Caki2 (cell line): ENCODE measurements at places on chromosomes 16 and 17. TPM values are rescaled to one million over a fixed set of nuclear protein-coding genes. Genes with fewer than 3 reads are reported as not detected.

SMPD3 gene
- not detected in 2 replicates for total RNA-seq

HOXB1 gene
- not detected in 2 replicates for total RNA-seq

CHTF18 gene
- total RNA-seq: 52.2 and 56.9 TPM in 2 replicates

PLD6 gene
- 4.7 and 5.5 TPM in 2 replicates for total RNA-seq

SLC6A2 gene
- not detected in 2 replicates for total RNA-seq

ABCC1 gene
- 42.8 and 51.5 TPM in 2 replicates for total RNA-seq

TPPP3 gene
- total RNA-seq: 4.6 and 22.3 TPM in 2 replicates

MYADML2 gene
- not detected in 2 replicates for total RNA-seq

TP53TG3C gene
- total RNA-seq: not detected in 2 replicates

MT1A gene
- not detected in 2 replicates for total RNA-seq

SYNRG gene
- total RNA-seq: 3.9 and 6.8 TPM in 2 replicates

LRRC46 gene
- total RNA-seq: not detected in 2 replicates

VWA3A gene
- not detected in 2 replicates for total RNA-seq

DGKE gene
- 0.12 and 8.7 TPM in 2 replicates for total RNA-seq

INCA1 gene
- total RNA-seq: 0.72 and 3.3 TPM in 2 replicates

NUDT21 gene
- total RNA-seq: 68.5 and 95.5 TPM in 2 replicates

LGALS9 gene
- total RNA-seq: 14.0 TPM in 1 of 2 replicates, not detected in the other

VEZF1 gene
- total RNA-seq: 20.9 and 44.0 TPM in 2 replicates

CES5A gene
- total RNA-seq: not detected in 2 replicates

GP1BA gene
- total RNA-seq: not detected in 2 replicates

ASGR2 gene
- not detected in 2 replicates for total RNA-seq

ABCA8 gene
- total RNA-seq: not detected in 2 replicates

NPW gene
- not detected in 2 replicates for total RNA-seq

STH gene
- total RNA-seq: 1.0 TPM in 1 of 2 replicates, not detected in the other

TMEM92 gene
- total RNA-seq: 0.44 and 1.9 TPM in 2 replicates

FOXF1 gene
- 1.5 and 2.1 TPM in 2 replicates for total RNA-seq

ADAP2 gene
- 15.5 and 21.6 TPM in 2 replicates for total RNA-seq

ABCC11 gene
- 0.61 TPM in 1 of 2 replicates, not detected in the other for total RNA-seq

NPTX1 gene
- total RNA-seq: not detected in 2 replicates

CBX4 gene
- 15.0 and 21.6 TPM in 2 replicates for total RNA-seq

SPIRE2 gene
- total RNA-seq: 6.0 and 13.1 TPM in 2 replicates

WSCD1 gene
- 38.6 and 45.7 TPM in 2 replicates for total RNA-seq

CDRT15L2 gene
- not detected in 2 replicates for total RNA-seq

KRT32 gene
- total RNA-seq: not detected in 2 replicates

GNGT2 gene
- total RNA-seq: 0.78 TPM in 1 of 2 replicates, not detected in the other

NPIPB2 gene
- 9.5 and 17.1 TPM in 2 replicates for total RNA-seq

KDM6B gene
- total RNA-seq: 0.27 TPM in 1 of 2 replicates, not detected in the other

HBQ1 gene
- total RNA-seq: not detected in 2 replicates

SDR42E1 gene
- total RNA-seq: not detected in 2 replicates

GNG13 gene
- total RNA-seq: not detected in 2 replicates

FN3KRP gene
- 65.9 and 106 TPM in 2 replicates for total RNA-seq

PNMT gene
- not detected in 2 replicates for total RNA-seq

KRTAP9-1 gene
- total RNA-seq: not detected in 2 replicates

CDRT4 gene
- 1.7 TPM in 1 of 2 replicates, not detected in the other for total RNA-seq

FAM171A2 gene
- 8.3 and 14.4 TPM in 2 replicates for total RNA-seq

SGCA gene
- total RNA-seq: not detected in 2 replicates

RND2 gene
- 1.2 TPM in 1 of 2 replicates, not detected in the other for total RNA-seq

ADGRG3 gene
- total RNA-seq: not detected in 2 replicates

CDH5 gene
- not detected in 2 replicates for total RNA-seq

NTN3 gene
- not detected in 2 replicates for total RNA-seq

CA5A gene
- total RNA-seq: not detected in 2 replicates

PEMT gene
- total RNA-seq: 18.9 and 25.6 TPM in 2 replicates

ARHGAP23 gene
- 1.4 and 2.3 TPM in 2 replicates for total RNA-seq

TEKT1 gene
- total RNA-seq: not detected in 2 replicates

CCDC200 gene
- not detected in 2 replicates for total RNA-seq

GDPD1 gene
- total RNA-seq: 0.07 and 1.1 TPM in 2 replicates
